Suprapubic skin (tissue), 4 donors: ENCODE measurements at places on chromosomes 3 and 15. TPM values are rescaled to one million over a fixed set of nuclear protein-coding genes. Genes with fewer than 3 reads are reported as not detected.
A peak's percentile ranks its signal among the peaks of the same experiment; 100 is the strongest.

DNA sequence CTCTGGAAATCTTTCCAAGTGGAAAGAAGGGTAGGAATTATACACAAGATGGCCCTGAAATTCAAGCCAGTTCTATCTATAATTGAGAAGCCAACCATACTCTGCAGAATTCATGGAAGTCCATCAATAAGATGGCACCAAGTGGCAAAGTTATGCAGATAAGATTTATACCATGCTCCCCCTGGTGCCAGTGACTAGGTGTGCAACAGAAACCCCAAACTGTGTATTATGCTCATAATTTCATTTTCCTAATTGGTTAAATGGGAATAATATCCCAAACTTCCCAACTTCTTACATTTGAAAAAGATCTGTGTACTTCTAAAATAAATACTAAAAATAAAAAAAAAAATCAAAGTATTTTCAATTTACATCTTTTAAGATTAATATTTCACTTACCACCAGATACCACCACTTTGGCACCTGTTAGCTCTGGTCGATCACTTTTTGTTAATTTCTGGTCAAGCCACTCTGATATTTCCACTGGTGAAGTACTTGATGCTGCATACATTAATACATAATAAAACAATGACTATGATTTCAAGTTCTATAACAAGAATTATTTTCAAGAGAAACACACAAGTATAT lies 25.9 kb downstream of the ETFA start:
- no peaks in the 10 kb centered on the region for H3K27me3 ChIP-seq
- no peak overlapping the region for H3K27ac ChIP-seq
- peaks cover 4% of the 10 kb centered on the region for H3K4me1 ChIP-seq

DNA sequence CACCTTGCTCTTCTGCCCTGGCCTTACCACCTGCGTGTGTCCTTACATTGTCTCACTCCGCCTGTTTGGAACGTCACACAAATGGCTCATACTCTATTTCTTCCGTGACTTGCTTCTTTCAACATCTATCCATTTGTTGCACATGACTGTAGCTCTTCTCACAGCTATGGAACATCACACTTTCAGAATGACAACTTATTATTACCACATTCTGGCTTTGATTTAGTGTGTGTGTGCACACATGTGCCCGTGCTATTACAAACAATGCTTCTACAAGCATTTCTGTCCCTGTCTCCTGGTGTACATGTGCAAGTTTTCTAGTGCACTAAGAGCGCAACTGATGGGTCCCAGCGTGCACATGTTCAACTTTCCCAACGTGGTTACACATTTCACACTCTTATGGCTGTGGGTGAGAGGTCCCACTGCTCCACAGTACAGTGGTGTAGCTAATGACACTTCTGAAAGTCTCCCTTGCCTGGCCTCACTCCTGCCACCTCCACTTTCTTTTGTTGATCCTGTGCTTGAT lies 37.8 kb downstream of the PTH1R start:
- no peaks in the 10 kb centered on the region for H3K4me1 ChIP-seq
- H3K36me3 ChIP-seq, result peaks cover 36% of the 10 kb centered on the region
- H3K27me3 ChIP-seq, result no peaks in the 10 kb centered on the region

DNA sequence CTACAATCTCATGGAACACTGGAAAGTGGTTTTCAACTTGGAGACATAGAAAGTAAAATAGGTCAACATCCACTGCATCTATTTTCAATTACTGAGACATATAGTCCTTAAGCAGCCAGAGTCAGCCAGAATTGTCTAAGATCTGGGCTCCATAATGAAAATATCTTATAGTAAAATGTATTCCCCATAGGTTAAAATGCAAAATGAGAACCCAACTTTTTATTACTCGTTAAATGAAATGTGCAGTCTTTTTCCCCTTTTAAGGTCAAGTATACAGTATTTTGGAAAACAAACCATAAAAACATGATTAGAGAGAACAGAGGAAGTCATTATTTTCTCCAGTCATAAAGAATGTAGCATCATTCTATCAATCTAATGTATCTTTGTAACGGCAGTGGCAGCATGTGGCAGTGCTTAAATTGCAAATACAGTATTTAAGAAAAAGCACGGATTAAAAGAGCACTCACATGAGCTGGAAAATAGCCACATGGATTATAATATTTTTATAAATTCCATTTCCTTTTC lies 64.4 kb upstream of the CPB1 start:
- no peaks in the 10 kb centered on the region for H3K27me3 ChIP-seq
- no peak overlapping the region for H3K4me3 ChIP-seq
- no peak for DNase-seq
- H3K27ac ChIP-seq, result no peak overlapping the region
- H3K4me1 ChIP-seq, result no peaks in the 10 kb centered on the region
- no peaks in the 10 kb centered on the region for H3K36me3 ChIP-seq

- no peak overlapping the region for H3K27ac ChIP-seq
- no peaks in the 10 kb centered on the region for H3K36me3 ChIP-seq
- DNase-seq, result no peak
- no peaks in the 10 kb centered on the region for H3K27me3 ChIP-seq
- no peak overlapping the region for H3K4me3 ChIP-seq
Measured at GRCh38 chr3:112699436-112699978, 58.6 kb upstream of the CCDC80 start.

The CCR1 gene
- total RNA-seq, result 2.2 TPM

The GOLGA6L9 gene
- total RNA-seq, result 4.7 TPM

- H3K27ac ChIP-seq, result peak overlapping the region; percentile 85
- DNase-seq, result peak; percentile 80
- no peaks in the 10 kb centered on the region for H3K36me3 ChIP-seq
- H3K27me3 ChIP-seq, result no peaks in the 10 kb centered on the region
- H3K4me1 ChIP-seq, result peaks cover 28% of the 10 kb centered on the region
- H3K4me3 ChIP-seq, result peak overlapping the region; percentile 78
Measured at GRCh38 chr15:62390791-62391640, 225.9 kb upstream of the C2CD4B start.

- H3K4me1 ChIP-seq, result no peaks in the 10 kb centered on the region
- no peaks in the 10 kb centered on the region for H3K36me3 ChIP-seq
- no peak overlapping the region for H3K4me3 ChIP-seq
- DNase-seq, result no peak
Measured at GRCh38 chr3:155252535-155252934, 40.9 kb downstream of the STRIT1 start.

DNA sequence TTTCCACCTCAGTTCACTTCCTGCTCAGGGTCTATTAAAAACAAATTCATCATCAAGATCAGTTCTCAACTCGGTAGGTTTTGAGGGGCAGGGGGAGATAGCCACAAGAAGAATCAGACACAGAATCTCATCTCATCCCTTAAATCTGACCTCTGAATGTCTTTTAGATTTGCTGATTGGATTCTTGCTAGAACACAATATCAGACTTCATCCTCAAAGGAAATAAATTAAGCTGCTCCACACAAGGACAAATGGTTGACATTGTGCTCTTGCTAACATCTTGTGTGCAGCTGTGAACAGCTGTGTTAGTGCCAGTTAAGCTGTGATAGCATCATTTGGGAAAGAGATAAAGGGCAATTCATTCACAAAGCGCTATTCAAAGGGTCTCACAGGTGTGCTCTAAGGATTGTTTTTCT lies 184.0 kb upstream of the ADAMTS9 start:
- H3K27me3 ChIP-seq, result no peaks in the 10 kb centered on the region
- H3K27ac ChIP-seq, result no peak overlapping the region
- H3K4me3 ChIP-seq, result no peak overlapping the region
- no peaks in the 10 kb centered on the region for H3K36me3 ChIP-seq

The TM4SF18 gene
- total RNA-seq, result 3.4 TPM

DNA sequence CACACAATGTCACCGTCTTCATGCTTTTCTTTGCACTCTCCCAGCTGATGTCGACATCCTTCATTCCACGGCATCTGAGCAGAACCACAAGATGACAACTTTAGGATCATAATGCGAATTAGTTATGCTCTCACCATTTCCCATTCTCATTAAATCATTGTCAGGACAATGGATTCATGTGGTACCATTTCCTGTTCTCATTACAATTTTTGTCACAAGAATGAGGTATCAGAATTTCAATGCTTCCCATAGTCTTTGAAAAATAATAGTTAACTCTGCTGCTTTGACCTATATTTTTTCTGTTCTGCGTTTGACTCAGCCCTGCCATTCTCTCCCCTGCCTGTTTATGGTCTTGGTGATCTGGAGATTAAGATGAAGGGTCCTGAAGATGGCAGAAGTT lies 175.7 kb upstream of the MDFIC2 start:
- no peak for DNase-seq
- H3K27me3 ChIP-seq, result peaks cover 4% of the 10 kb centered on the region
- H3K27ac ChIP-seq, result no peak overlapping the region
- no peaks in the 10 kb centered on the region for H3K4me1 ChIP-seq
- H3K4me3 ChIP-seq, result no peak overlapping the region

The LTF gene
- 2.3 TPM for total RNA-seq

DNA sequence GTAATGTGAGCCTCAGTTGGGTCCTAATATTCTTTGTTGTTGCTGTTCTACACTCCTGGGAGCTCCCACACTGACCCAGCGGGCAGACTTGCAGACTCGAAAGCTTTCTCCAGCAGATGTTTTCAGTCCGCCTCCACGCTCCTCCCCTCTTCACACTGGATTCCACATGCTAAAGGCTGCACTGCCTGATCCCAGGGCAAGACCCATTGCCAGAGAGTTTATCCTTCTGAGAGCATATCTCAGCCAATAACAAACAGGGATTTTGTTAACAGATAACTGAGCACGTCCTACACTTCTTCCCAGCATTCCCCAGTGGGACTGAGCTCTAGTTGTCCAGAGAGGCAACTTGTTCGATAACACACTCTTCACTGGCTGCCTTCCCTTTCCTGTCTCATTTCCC lies 8.0 kb upstream of the COL6A6 start:
- no peaks in the 10 kb centered on the region for H3K4me1 ChIP-seq
- no peak for DNase-seq
- no peaks in the 10 kb centered on the region for H3K27me3 ChIP-seq
- no peak overlapping the region for H3K4me3 ChIP-seq
- no peaks in the 10 kb centered on the region for H3K36me3 ChIP-seq

The RAB6B gene
- total RNA-seq, result 0.73 TPM
